Mammary microvascular endothelial cell (primary cell): ENCODE measurements at places on chromosomes 2 and 18. TPM values are rescaled to one million over a fixed set of nuclear protein-coding genes. Genes with fewer than 3 reads are reported as not detected.

The GALNT5 gene
- under 0.01 and 0.07 TPM in 2 replicates for total RNA-seq

The IL18RAP gene
- not detected in 2 replicates for total RNA-seq

The CAPN14 gene
- total RNA-seq, result not detected in 2 replicates

The HK2 gene
- total RNA-seq, result 4.0 and 4.8 TPM in 2 replicates

The CLIP4 gene
- 16.3 and 17.4 TPM in 2 replicates for total RNA-seq

The RFTN2 gene
- 2.4 and 4.4 TPM in 2 replicates for total RNA-seq

The GFPT1 gene
- 15.8 and 16.1 TPM in 2 replicates for total RNA-seq

The PROM2 gene
- under 0.01 TPM in 1 of 2 replicates, not detected in the other for total RNA-seq

The SLC38A11 gene
- not detected in 2 replicates for total RNA-seq

The FZD7 gene
- 0.27 TPM in 1 of 2 replicates, not detected in the other for total RNA-seq

The INPP5D gene
- 15.8 and 17.5 TPM in 2 replicates for total RNA-seq

The CYP26B1 gene
- 18.0 and 19.7 TPM in 2 replicates for total RNA-seq

The GPBAR1 gene
- not detected in 2 replicates for total RNA-seq

The GALNT14 gene
- total RNA-seq, result 2.1 and 5.9 TPM in 2 replicates

The SOCS6 gene
- 9.4 and 12.4 TPM in 2 replicates for total RNA-seq

The C18orf63 gene
- 0.07 TPM in 1 of 2 replicates, not detected in the other for total RNA-seq

The DAPL1 gene
- not detected in 2 replicates for total RNA-seq

The MOCOS gene
- total RNA-seq, result 3.6 and 5.3 TPM in 2 replicates

The MYOM1 gene
- total RNA-seq, result 0.05 and 0.07 TPM in 2 replicates

The SULT1C2 gene
- total RNA-seq, result not detected in 2 replicates

The REG3G gene
- total RNA-seq, result not detected in 2 replicates

The DNMT3A gene
- total RNA-seq, result 10.2 and 10.9 TPM in 2 replicates

The COBLL1 gene
- total RNA-seq, result 17.7 and 17.9 TPM in 2 replicates

The SIGLEC15 gene
- total RNA-seq, result 0.59 and 1.7 TPM in 2 replicates

The C1QL2 gene
- total RNA-seq, result not detected in 2 replicates

The PRKAG3 gene
- total RNA-seq, result not detected in 2 replicates
